ENCODE measurements at places on chromosomes 3 and 15.

- DNase-seq, result peak; percentile 77
Observed at GRCh38 chr15:95365511-95366107, 964.9 kb upstream of the NR2F2 start.

GRCh38 chr3:58173669-58174398 lies 36.9 kb downstream of the DNASE1L3 start:
- DNase-seq, result no peak

- DNase-seq, result no peak
Observed at GRCh38 chr3:40308725-40309417, 636 bp upstream of the EIF1B start.

DNA sequence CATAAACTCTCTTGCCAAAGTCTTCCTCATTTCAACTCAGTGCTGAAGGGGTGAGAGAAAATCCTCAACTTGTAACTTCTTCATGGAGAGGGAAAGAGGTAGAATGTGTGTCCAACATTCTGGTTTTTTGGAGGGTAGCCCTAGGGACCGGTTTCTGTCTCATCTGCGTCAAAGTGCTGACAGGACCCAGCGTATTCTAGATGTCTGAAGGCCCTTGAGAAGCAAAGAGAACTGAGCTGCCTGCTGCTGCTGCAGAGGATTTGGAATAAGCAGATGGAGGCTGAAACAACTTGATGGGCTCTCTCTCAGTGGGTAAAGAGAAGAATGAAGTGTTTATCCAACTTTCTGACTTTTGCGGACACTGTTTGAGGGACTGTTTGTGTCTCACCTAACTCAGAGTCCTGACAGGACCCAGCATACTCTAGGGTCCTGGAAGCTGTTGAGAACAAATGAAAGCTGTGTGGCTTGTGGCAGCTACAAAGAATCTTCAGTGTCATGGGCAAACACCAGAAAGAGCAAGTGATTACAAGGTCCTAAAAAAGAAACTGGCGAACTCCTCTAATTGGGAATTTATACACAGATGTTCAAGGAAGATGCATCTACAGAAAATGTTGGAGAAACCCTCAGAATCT lies 174.4 kb downstream of the SI start:
- no peak for DNase-seq

- DNase-seq, result no peak
Observed at GRCh38 chr15:92502930-92503857, 109.5 kb downstream of the ST8SIA2 start.

DNA sequence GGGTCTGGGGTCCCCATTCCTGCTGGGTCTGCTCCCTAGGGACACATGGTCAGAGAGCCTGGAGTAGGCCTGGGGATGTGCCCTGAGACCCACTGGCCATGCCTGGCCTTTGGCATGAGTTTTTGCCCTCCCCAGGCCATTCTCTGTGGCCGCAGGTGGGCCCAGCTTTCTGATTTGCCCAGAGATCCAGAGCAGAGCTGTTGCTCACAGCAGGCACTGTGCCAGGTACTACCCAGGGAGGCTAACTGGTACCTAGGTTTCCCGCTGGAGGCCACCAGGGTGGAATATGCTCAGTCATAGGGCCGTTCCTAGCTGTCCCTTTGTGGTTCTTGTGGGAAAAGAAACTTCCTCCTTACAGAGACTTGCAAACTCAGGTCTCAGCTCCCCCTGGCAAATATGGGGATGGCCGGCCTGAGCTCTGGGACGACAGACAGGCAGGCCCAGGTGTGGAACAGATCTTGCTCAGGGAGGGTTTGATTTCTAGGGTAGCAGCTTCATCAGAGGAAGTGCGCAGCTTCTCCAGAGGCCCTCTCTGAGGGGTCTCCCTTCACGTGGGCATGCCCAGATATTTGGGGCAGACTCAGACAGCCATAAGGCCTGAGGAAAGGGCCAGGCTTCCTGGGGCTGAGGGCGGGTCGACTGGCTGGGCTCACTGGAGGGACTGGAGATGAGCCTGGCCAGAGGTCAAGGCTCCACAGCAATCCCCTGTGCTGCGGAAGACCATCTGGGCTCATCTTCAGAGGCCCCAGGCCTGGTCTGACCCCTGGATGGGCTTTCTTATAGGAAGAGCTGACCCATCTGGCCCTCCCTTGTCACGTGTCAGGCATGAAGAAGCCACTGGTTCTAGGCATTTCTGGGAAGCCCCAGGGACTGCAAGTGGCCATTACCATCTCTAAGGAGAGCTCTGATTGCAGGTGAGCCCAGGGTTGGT lies 28.0 kb downstream of the ACAA1 start:
- no peak for DNase-seq

- DNase-seq, result no peak
Observed at GRCh38 chr3:143812481-143812880, 35.8 kb downstream of the SLC9A9 start.

DNA sequence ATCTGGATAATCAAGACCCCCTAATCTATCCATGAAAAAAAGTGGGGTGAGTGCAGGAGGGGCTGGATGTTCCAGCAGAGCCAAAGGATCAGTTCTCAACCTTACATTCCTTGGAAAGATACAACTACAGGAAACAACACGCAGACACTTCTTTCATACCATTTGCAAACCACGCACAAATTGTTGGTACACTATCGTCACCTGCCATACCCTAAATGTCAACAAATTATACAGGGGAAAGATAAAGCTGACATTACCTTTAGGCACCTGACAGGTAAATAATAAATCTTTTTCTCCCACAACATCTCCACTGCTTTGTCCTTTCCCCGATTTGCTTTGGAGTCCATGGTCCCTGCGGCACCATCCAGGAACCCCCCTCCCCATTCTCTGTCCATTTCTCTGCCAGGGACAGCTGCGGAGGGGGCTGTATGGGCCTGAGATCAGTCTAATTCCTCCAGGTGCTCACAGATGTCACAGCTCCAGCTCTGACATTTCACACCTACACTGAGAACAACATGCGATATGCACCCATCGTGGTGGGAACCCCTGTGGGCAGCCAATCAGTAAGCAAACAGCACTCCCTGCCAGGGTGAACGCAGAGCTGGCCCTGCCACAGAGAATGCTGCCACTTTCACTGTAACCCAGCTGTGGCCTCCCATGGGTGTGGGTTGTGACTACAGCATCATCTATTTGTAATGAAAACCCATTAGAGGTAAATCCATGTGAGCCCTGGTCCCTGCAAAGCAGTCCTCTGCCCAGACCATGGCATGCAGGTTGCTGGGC lies 37.7 kb upstream of the BCL2L10 start:
- DNase-seq, result no peak

DNA sequence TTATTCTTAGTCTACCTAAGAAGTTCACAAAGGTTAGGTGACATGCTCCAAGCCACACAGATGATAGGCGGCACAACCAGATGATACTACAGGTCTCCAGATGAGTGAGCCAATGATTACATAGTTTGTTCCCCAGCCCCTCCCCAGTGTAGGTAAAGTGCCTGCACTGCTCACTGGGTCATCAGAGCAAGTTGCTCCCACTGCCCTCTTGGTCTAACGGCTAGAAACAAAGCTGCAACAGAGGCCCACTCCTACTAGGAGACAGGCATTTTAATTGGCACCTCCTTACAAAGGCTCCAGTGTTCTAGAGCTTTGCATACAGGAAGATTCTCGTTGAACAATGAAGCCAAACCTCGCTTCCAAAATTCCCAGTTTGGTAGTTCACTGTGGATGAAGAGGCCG lies 47.3 kb downstream of the TMEM44 start:
- DNase-seq, result no peak

- DNase-seq, result no peak
Observed at GRCh38 chr3:46680298-46680826, 13.1 kb downstream of the ALS2CL start.

- DNase-seq, result no peak
Observed at GRCh38 chr15:84822653-84823281, 5.6 kb downstream of the ALPK3 start.

GRCh38 chr3:143668924-143669790 lies 179.1 kb downstream of the SLC9A9 start:
- DNase-seq, result no peak

DNA sequence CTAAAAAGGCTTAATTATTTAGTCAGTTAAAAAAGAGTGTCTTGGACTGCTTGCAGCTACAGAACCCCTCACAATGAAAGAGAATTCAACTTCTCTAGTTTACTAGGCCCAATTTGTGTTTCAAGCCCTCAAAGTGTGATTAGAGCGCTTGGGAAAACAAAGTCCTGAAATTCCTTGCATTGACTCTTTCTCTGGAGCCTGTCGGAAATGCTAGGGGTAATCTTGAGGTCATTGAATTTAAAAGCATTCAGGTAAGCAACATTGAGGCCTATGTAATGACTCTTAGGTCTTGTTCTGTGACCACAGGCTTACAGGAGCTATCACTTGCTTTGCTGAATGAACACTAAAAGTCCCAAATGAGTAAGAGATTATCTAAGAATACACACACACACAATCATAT lies 186.0 kb downstream of the NLGN1 start:
- DNase-seq, result no peak

DNA sequence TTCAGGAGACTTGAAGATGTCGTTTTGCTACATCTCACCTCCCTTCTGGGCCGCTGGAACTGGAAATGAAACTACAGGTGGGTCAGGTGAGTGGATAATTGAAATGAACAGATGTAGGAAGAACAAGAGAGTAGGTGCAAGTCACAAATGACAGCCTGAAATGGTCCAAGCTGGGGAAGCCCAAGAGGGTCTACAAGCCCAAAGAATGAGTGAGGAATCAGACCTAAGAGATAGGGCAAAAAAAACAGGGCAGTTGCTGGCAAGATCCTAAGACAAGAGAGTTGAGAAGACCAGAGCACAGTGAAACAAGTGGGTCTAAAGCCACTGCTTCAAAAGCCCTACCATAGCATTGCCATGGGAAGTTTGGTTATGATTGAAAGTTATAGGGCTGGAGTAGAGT lies 67.4 kb upstream of the SNRK start:
- DNase-seq, result no peak

DNA sequence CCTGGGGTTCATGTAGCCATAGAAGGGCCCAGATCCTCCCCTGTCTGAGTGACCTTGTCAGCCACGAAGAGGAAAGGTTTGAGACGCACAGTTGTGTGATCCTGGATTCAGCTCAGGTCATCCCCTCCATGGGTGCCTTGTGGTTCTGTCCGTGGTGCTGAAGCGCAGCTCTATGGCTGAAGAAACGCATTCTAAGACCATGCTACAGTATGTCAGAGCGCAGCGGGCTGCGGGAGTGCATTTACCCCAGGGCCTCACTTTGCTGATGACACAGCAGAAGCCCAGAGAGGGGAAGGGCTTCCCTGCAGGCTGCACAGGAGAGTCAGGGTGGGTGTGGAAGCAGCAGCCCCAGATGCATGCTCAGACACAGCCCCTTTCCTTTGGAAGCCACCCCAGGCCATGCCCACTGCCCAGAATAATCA lies 68.8 kb upstream of the IQSEC1 start:
- peak; percentile 29 for DNase-seq

DNA sequence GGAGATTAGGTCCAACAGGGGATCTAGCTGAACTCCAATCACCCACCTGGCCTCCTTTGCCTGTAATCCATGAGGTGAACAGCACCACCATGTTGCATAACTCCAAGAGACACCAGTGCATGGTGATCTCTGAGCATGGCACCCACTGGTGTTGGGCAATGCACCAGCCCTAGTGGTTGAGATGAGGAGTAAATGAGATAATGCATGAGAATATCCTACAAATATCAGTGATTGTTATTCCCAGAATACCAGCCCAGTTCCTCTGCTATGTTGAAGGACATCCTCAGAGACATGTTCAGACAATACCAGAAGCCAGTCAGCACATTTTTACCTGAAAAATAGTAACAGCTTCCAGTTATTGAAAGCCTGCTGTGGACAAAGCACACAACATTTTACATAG lies 14.7 kb downstream of the GALNT15 start:
- no peak for DNase-seq

- DNase-seq, result no peak
Observed at GRCh38 chr3:66497985-66498671, 2.7 kb downstream of the LRIG1 start.

DNA sequence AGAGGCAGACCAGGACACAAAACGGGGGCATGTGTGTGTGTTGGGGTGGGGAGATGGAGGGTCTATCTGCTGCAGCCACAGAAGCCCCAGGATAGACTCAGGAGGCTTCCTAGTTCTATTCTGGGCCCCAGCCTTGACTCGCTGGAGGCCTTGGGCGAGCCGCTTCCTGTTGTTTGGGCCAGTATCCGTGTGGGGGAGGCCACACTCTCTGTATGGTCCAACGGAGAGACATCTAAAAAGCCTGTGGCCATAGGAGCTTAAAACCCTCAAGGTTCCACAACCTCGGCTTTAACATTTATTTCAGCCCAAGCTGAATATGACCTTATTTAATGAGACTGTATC lies 32.8 kb downstream of the POC1A start:
- no peak for DNase-seq

GRCh38 chr3:172102123-172102882 lies 62.9 kb downstream of the FNDC3B start:
- DNase-seq, result no peak

- peak; percentile 38 for DNase-seq
Observed at GRCh38 chr3:175288621-175289020, 429.5 kb downstream of the NAALADL2 start.

DNA sequence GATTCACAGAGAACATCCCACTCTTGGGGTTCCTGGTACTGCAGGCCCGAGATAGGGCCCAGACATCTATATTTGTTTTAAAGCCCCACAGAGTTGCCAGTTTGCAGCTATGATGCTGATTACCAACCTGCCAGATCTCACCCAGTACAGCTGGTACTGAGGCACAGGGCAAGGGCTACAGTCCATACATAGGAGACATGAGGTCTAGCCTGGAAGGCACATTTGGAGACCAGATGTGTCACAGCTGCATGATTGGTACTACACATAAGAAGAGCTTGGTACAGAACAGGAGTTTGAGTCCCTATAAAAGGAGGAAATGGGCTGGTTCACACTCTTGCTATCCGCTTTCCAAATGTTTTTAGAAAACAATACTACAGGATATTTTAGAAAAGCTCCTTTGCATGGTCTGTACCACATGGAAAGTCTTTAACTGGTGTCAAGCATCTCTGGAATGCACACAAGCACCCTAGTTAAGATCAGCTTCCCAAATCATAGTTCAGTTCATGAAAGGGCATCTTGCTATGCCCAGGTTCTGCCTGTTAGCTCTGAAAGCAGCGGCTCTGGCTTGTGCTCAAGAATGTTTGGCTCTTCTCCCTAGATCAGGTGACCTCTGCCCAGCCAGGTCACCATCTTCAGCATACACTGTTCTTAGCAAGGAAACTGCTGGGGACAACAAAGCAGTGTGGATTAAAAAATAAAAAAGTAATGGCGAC lies 20.6 kb downstream of the MTMR14 start:
- no peak for DNase-seq

GRCh38 chr3:1251282-1252060 lies 158.6 kb downstream of the CNTN6 start:
- peak; percentile 32 for DNase-seq

DNA sequence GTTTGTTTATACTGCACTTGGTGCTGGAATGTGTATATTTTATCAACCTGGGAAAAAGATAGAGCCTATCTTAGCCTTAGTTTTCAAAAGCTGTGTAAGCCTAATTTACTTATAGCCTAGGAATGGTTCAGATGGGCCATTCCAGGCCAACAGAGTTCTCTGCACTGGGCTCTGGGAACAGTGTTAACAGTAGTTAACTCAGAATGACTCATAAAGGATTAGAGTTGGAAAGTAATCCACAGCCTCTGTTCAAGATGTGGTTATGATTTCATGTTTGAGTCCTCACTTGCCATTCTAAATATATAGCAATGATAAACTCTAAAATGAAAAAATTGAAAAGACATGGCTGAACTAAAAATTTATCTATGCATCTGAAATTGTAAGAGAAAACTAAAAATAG lies 22.6 kb upstream of the PEX5L start:
- peak; percentile 51 for DNase-seq

Data from astrocyte of the spinal cord (primary cell).